ENCODE measurements at places on chromosomes 6 and 20.

GRCh38 chr20:48612335-48612734, 215.5 kb downstream of the PREX1 start:
- no peak for DNase-seq

DNA sequence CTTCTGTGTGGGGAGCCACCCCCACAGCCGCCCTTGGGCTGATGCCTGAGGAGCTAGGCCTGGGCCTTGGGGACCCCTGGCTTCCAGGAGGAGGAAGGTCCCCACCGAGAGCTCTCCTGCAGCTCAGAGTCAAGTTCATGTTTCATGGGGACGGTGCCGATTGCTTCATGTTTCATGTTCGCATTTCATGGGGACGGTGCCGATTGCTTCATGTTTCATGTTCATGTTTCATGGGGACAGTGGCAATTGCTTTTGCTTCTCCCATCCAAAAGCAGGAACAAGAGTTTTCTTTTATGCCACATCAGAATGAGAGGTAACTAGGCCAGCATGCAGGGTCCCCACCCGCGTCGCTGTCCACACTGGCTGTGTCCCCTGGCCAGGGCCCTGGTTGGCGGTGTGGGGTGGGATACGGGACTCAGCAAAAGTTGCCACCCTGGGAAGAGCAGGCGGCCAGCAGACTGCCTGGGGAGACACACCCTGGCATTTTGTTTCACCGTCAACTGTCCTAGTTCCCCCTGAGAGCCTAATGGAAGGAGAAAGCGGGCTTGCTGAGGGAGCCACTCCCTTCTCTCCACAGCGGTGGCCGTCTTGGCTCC, 46.0 kb downstream of the DACT2 start:
- no peak for DNase-seq

- DNase-seq, result no peak
Measured at GRCh38 chr6:152004036-152004566, 196.6 kb downstream of the ESR1 start.

DNA sequence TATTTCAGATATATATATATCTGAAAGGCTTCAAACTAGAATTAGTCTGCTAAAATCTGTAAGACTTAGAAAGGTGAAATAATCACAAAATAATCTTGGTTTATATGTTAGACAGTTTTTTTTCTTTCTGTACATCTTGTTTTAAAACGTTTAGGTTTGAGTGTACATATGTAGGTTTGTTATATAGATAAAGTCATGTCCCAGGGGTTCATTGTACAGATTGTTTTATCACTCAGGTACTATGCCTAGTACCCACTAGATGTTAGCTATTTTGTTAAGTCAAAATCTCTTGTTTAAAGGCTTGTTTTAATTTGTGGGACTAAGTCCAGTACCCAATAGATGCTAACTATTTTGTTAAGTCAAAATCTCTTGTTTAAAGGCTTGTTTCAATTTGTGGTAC, 1339.0 kb upstream of the CITED2 start:
- DNase-seq, result no peak

DNA sequence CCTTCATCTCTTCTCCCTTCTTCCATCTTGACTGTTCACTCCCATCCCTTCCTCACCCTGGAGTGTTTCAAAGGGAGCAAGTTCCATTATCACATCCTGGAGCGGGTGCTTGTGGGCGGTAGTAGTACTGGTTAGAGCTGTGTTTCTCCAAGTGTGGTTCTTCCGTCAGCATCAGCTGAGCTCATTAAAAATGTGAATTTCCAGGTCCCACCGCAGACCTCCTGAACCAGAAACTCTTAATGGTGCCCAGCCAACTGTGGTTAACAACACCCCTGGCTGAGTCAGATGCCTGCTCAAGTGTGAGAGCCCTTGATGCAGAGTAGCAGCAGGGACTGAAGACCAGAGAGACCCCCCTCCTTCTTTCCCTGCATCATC, 24.4 kb downstream of the ANGPT4 start:
- DNase-seq, result no peak

- no peak for DNase-seq
Measured at GRCh38 chr20:45972500-45973183, 639 bp upstream of the ZNF335 start.

DNA sequence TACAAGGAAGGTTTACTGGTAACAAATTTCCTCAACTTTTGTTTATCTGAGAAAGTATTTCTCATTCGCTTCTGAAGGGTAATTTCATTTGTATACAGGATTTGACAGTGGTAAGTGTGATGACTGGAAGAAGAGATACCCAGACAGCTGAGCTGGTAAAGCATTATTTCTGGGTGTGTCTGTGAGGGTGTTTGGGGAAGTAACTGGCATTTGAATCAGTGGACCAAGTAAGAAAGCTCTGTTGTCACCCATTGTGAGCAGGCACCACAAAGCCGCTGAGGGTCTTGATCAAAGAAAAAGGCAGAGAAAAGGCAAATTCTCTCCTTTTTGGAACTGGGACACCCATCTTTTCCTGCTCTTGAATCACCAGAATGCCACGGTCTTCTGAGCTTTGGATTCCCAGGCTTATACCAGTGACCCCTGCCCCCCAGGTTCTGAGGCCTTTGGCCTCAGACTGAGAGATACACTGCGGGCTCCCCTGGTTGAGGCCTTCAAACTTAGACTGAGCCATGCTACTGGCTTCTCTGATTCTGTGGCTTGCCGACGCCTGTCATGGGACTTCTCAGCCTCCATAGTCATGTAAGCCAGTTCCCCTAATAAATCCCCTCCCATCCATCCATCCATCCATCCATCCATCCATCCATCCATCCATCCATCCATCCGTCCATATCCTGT, 10.5 kb upstream of the HUS1B start:
- DNase-seq, result no peak

DNA sequence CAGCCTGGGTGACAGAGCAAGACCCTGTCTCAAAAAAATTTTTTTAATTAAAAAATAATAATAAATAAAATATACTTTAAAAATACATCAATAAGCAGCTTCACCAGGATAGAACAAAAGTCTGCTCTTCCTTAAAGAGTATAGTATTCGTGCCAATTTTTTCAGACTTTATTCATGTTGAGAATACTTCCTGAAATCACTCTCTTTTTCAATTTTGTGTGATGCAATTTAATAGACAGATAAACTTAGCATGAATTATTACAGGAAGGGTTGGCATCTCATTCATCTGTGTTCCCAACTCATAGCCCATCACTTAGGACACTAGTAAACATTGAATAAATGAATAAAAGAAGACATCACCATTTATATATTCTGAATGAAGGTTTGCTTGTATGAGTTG, 52.4 kb downstream of the IPCEF1 start:
- DNase-seq, result no peak

GRCh38 chr6:154165478-154165877, 126.4 kb downstream of the OPRM1 start:
- no peak for DNase-seq

DNA sequence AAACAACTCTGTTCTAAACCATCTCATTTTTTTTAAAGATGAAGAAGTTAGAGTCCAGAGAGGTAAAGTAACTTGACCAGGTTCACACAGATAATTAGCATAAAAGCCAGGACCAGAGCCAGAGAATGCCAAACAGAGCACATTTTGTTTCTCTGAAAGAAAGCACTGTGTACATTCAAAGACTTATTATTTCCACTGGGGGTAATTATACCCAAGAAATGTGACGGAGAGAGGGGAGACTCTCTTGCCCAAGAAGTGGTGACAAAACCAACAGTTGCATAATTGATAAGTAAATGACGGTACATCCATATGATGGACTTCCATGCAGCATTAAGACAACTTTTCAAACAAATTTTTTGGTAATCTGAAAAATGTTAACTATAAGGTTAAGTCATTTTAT, 111.6 kb downstream of the RTN4IP1 start:
- DNase-seq, result no peak

DNA sequence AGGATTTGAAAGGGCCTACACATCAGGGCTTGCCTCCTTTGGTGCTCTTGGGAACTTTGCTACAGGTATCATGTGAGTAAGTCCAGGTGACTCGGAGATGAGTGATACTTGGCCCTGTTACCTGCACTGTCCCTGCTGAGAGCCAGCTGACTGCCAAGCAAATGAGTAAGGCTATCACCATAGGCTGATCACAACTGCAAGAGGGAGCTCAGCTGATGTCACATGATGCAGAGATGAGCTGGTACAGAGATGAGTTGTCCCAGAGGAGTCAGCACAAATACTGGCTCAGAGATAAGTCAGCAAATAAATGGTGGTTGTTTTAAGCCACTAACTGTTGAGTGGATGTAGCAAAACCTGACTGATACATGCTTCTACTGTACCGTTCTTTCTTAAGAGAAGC, 41.4 kb downstream of the LAMP5 start:
- no peak for DNase-seq

DNA sequence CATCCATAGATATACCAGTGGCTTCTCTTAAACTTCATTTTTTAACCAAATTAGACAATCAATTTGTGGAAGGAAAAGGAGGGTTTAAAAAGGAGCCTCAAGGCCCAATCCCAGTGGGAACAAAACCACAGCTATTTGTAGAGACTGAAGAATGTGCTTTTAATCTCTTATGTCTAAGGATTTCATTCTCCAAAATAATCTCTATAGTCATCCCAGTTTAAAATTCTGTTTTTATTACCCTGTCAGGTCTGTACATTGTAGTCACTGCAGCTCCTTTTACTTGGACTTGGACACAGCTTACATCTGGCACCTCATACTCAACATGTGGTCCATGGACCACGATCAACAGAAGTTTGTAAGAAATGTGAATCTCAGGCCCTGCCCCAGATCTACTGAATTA, 152.1 kb upstream of the STMND1 start:
- no peak for DNase-seq

DNA sequence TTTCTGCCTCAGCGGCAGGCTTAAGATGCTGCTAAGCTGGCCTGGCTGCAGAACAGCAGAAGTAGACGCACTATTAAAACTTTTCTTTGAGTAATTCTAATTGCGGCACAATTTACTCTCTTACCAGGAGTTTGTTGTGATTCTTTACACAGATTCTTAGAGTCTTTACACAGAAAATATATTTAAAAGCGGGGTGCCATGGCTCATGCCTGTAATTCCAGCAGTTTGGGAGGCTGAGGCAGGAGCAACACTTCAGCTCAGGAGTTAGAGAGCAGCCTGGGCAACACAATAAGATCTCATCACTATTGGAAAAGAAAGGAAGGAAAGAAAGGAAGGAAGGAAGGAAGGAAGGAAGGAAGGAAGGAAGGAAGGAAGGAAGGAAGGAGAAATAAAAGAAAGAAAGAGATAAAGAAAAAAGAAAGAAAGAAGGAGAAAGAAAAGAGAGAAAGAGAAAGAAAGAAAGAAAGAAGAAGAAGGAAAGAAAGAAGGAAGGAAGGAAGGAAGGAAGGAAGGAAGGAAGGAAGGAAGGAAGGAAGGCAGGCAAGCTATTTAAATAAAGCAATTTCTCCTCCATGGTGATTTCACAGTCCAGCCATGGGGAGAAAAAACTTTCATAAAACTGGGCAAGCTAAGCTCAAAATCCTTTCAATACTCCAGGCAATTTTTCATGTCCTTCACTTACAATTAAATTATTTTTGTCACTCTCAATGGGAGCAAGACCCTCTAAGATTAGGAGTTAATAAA, 21.1 kb upstream of the MRS2 start:
- no peak for DNase-seq

GRCh38 chr20:40294747-40295146, 394.3 kb downstream of the MAFB start:
- no peak for DNase-seq

- no peak for DNase-seq
Measured at GRCh38 chr6:7537565-7538174, 3.8 kb upstream of the DSP start.

DNA sequence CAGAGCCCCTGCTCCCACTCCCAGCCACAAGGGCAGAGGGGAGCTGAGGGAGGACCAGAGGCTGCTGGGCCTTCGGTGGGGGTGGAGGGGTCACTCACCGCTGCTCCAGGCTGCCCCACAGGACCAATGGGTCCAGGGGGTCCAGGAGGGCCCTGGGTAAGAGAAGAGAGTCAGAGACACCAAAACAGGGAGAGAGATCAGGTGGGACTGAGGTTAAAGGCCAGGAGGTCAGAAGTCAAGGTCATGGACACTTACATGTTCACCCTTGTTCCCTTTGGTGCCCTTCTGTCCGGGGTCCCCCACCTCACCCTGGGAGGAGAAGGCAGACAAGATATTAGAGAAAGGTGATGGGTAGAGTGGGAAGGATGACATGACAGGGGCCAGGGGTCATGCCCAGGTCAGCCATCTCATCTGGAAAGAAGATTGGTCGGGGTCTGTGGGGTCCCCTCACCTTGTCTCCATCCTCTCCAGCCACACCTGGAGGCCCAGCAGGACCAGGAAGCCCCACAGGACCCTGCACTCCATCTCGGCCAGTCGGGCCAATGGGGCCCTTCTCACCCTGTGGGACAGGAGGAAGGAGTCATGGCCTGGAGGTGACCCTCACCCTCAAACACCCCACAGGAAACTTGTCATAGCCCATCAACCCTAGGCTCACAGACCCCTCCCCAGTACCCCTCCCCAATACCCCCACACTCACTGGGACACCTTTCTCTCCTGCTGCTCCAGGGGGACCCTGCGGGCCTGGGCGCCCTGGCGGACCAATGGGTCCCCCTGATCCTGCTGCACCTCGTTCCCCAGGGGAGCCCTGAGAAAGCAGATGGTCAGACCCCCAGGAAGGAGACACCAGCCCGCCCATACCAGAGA, 21.0 kb downstream of the COL11A2 start:
- no peak for DNase-seq

- no peak for DNase-seq
Measured at GRCh38 chr20:48681873-48682426, 145.8 kb downstream of the PREX1 start.

DNA sequence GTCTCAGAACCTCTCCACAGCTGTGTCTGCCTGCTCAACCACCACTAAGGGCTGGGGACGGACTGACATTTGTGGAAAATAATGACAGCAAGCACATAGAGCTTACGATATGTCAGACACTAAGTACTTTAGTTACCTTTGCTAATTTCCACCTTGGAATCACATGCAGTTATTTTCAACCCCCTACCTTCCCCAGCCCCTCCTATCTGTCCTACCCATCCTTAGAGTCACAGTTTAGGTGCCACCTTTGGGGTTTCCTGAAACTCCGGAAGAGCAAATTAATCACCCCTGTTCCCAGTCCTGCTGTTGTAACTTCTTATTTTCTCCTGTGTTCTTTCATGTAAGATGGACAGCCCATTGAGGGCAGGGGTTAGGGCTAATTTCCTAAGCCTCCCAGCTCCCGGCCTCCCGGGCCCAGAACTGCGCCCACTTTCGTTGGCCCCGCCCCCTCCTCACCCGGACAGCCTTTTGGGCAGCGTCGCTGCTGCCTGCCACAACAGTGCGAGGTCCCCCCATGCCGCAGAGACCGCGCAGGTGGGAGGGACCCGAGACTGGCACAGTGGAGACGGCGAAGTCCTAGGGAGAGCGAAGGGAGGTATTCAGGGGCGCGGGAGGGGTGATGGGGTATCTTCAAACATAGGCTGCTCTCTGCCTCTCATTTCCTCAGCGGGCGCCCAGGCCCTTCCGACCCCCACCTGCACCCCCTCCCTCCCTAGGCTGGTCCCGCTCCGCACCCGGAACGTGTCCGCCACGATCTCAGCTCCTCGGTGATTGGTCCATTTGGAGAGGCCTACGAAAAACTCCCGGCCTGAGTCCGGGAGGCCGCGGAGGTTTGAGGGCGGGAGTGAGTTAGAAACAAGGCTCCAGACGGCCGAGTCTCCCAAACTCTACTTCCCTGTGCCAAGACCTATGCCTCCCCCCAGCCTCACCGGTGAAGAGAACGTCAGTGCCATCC, 1.1 kb downstream of the DDAH2 start:
- no peak for DNase-seq

GRCh38 chr6:38194589-38194988, 375.1 kb downstream of the ZFAND3 start:
- no peak for DNase-seq

GRCh38 chr20:63212792-63213191, 3.1 kb downstream of the YTHDF1 start:
- DNase-seq, result no peak

Measured in activated T-helper 9 cell treated with anti-CD3 and anti-CD28 coated beads, Interleukin-2, amount 50 U/mL, for 16 hours (primary cell).